ENCODE measurements at places on chromosomes 7 and 10.

DNA sequence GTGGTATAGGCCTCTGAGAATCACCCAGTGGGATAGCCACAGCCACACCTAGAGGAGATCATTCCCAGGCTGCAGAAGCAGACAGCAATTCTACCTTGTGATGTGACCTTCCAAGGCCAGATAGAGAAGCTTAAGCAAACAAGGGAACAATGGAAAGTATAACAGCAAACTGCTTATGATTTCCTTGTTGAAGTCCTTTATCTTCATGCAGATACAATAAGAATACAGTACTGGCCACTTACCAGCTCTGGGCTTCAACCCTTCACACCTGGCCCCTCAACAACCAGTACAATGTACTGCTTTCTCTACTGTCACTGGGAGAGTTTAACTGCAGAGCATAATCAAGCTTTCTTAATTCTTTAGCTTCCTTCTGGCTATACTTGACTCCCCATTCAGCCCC lies 22.6 kb upstream of the DDX50 start:
- DNase-seq = no peak

DNA sequence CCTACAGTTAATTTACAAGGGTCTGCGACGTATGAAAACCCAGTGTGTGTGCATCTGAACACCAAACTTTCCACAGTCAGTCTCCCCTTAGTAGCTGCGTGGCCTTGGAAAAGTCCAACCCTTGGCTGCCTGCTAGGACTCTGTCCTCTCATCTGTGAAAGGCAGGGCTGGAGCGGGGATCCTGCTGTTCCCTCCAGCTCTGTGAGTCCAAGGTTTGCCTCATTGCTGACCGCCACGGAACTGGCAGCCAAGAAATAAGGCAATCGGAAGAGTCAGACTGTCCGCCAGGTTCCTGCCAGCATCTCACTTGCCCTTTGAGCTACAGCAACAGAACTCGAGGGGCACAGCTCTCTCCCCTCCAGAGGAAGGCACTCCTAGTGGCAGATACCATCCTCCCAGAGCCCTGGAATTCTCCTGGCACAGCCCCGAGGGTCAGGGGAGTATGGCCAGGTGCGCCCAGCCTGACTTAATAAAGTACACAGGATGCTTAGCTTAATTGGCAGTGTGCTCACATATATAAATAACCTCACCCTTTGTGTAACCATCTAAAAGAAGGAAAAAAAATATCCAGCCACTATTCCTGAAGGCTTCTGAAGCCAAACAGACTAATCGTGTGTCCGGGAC lies 530.1 kb upstream of the FOXK1 start:
- DNase-seq = no peak

DNA sequence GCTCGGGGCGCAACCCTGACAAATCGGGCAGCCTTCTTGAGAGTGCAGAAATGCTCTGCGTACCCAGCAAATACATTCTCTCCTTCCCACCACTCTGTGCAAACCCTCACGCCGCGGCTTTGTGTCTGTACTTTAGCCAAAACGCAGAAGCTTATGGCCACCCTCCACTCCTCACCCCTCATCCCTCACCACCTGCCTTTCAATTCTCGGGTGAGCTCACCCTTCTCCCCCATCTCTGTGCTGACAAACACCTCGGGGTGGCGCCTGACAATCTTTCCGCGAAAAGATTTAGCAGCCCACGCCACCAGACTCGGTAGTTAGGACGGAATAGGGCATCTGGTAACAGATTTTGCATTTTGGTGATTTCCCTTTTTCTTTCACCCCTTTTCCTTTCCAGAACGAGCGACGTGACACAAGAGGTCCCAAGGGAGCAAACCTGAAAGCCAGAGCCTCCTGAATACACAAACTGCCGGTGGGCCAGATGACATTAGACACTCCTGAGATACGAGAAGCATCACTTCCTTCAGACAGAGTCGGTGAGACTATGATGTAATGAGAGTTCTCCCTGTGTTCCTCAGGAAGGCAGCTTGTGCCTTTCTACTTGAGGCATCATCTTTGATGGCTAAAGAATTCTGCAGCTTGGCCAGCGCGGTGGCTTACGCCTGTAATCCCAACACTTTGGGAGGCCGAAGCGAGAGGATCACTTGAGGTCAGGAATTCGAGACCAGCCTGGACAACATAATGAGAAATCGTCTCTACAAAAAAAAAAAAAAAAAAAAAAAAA lies 671 bp upstream of the ATAD1 start:
- peak; percentile 63 for DNase-seq

GRCh38 chr10:74039561-74040145 lies 41.7 kb downstream of the VCL start:
- no peak for DNase-seq

- no peak for DNase-seq
Observed at GRCh38 chr10:78181381-78182055, 147.9 kb downstream of the RPS24 start.
